Kidney (tissue), 22 donors: ENCODE measurements at places on chromosomes 5 and 9. TPM values are rescaled to one million over a fixed set of nuclear protein-coding genes. Genes with fewer than 3 reads are reported as not detected.

TAF11L5 gene
- not detected for total RNA-seq

- no peaks in the 10 kb centered on the region for H3K36me3 ChIP-seq
- no peak overlapping the region for H3K4me3 ChIP-seq
- H3K4me1 ChIP-seq: no peaks in the 10 kb centered on the region
Measured at GRCh38 chr5:154179846-154180710, 10.5 kb upstream of the GALNT10 start.

GRCh38 chr5:124001036-124001615 is 489.1 kb downstream of the CSNK1G3 start:
- H3K27ac ChIP-seq: no peak overlapping the region
- H3K4me1 ChIP-seq: no peaks in the 10 kb centered on the region
- DNase-seq: no peak
- H3K4me3 ChIP-seq: no peak overlapping the region
- no peaks in the 10 kb centered on the region for H3K27me3 ChIP-seq

KIF3A gene
- total RNA-seq: 13.9 TPM

DNA sequence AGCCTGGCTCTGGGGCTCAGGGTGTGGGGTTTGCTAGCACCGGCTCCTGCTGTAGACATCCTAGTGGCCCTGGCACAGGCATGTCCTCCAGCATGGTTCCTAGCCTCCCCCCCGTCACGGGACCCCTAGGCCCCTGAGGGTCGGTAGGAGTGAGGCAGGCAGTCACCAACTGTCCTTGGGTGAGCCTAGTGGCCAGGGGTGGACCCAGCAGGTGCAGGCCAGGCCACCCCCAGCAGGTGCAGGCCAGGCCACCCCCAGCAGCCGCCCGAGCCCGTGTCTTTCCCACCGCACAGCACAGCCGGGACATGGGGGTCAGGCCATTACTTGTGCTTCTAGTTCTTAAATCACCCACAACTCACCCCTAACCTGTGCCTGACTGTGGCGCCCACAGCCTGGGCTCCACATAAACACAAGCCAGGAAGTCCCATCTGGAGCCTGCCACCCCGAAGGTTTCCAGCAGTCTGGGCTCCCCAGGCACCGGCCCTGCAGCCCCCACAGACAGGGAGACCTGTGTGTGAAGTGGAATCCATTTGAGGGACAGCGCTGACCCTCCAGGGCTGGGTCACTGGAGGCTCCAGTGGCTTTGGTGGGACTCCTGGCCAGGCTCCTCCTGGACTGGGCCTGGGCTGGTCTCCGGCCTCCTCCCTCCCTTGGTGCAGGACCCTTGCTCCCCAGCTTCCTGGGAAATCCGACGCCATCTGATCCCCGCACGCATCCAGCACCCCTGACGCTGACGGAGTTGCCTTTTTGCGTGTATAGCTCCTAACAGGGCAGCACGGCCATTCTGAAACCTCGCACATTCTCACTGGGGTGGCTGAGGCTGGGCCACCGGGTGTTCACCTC is 114.1 kb upstream of the LPCAT1 start:
- H3K27me3 ChIP-seq: no peaks in the 10 kb centered on the region
- H3K36me3 ChIP-seq: no peaks in the 10 kb centered on the region
- no peak overlapping the region for H3K4me3 ChIP-seq
- no peaks in the 10 kb centered on the region for H3K4me1 ChIP-seq
- DNase-seq: no peak
- no peak overlapping the region for H3K27ac ChIP-seq

KCNV2 gene
- total RNA-seq: not detected

- no peaks in the 10 kb centered on the region for H3K4me1 ChIP-seq
- H3K27ac ChIP-seq: no peak overlapping the region
- no peaks in the 10 kb centered on the region for H3K36me3 ChIP-seq
- no peak overlapping the region for H3K4me3 ChIP-seq
Measured at GRCh38 chr5:7317751-7318150, 78.2 kb upstream of the ADCY2 start.

SERINC5 gene
- 23.8 TPM for total RNA-seq

FBXL7 gene
- 6.1 TPM for total RNA-seq

MRPL41 gene
- 47.3 TPM for total RNA-seq

TEX48 gene
- not detected for total RNA-seq

- peaks cover 6% of the 10 kb centered on the region for H3K36me3 ChIP-seq
- H3K4me1 ChIP-seq: no peaks in the 10 kb centered on the region
- no peaks in the 10 kb centered on the region for H3K27me3 ChIP-seq
- H3K27ac ChIP-seq: no peak overlapping the region
- H3K4me3 ChIP-seq: no peak overlapping the region
Measured at GRCh38 chr9:120783602-120784047, 9.6 kb downstream of the FBXW2 start.
